Stimulated activated CD8-positive, alpha-beta memory T cell treated with anti-CD3 and anti-CD28 coated beads, Interleukin-4, amount 100 ng/mL, for 4 hours (primary cell): ENCODE measurements at places on chromosomes 4 and X.

DNA sequence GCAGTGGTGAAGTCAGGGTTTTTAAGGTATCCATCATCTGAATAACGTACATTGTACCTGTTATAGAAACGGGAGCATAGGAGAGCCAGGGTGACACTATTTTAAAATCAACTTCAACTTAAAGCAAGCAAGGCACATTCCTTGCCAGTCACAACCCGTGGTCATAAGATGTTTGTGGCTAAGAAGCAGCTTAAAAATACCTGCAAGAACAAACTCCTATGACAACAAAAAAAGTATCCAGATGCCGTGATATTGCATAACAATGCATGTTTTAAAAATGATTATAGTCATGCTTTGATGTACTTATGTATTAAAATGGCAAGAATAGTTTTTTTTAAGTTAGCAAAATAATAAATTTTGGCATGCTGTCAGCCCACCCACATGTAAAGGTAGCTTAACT is 16.5 kb upstream of the SYNPO2 start:
- DNase-seq: no peak

- DNase-seq: no peak
Observed at GRCh38 chrX:125093852-125094251, 225.8 kb upstream of the TEX13C start.

DNA sequence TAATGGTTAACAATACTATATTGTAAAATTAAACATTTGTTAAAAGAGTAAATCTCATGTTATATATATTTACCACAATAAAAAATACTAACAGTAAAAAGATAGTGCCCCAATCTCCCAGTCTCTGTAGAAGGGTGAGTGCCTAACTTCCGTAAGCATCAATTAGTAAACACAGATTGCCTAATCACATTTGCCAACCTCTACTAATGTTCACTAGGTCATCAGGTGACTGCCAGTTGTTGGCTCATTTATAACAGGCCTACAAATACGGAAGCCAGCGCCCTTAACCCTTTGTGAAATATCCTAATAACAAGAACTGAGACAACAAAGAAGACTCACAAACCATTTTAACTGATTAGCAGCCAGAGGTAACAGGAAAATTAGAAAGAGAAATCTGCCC is 345.1 kb downstream of the INPP4B start:
- DNase-seq: no peak

- no peak for DNase-seq
Observed at GRCh38 chr4:5866841-5867813, 25.8 kb downstream of the CRMP1 start.

DNA sequence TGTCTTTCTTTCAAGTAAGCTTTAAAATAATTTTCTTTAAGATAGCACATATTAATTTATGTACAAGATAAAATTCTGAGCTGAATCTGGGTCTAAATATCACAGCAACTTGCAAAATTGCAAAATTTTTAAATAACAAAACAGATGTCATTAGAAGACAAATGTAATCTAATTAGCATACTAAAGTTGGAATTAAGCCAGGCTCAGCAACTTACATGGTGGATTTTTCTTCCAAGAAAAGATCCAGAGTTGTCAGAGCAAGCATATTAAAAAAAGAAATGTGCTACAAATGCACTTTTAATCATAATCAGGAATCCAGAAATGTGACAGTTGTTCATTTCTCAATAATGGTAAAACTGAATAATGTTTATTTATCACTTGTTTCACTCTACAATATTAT is 906.9 kb upstream of the INTU start:
- no peak for DNase-seq

DNA sequence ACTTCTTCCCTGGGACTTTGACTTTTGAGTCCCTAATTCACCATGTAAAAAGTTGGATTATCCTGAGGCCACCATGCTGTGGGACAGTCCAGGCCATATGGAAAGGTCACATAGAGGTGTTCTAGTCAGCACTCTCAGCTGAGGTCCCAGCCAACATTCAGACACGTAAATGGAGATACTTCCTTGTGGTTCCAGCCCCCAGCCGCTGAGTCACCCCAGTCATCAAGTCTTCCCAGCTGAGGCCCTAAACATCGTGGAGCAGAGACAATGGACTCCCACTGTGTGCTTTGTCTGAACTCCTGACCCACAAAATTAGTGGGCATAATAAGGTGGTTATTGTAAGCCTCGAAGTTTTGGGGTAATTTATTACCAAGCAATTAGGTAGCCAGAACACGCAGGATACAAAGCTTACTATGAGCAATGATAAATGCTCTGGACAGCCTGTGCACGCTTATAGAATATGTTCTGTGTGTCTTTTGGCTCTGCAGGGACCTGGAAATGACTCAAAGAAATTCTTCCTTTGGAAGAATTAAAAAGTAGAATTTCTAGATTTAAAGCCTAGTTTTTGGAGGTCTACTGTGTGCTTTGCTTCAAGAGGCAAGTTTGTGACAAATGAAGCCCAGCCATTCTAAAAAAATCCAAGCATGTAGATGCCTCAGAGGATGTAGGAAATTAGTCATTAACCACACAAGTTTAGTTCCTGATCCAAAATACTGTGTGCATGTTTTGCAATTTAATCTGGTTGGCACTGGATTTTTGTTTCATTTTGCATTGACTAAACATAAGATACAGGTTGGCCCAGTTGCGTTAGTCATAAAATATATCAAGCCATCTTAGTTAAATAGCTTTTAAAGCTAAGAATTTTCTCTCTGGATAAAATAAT is 33.2 kb upstream of the SLC9A7 start:
- DNase-seq: no peak

DNA sequence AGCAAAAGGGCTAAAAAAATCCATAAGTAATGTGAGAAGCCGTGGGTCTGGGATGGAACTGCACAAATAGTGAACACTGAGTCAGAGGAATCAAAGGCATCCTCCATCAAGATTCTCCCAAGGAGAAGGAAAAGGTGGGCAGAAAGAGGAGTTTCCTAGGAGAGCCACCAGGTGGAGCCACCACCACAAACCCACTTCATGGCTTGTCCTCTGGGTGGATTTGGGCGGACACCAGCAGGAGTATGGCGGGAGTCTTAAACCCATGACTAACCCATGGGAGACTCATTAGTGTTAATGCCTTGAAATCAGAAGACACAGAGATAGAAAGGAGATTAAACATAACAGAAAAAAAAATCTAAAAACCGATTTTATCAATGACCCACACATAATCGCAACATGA is 147.7 kb downstream of the SH3KBP1 start:
- no peak for DNase-seq

GRCh38 chrX:110803506-110803905 is 7.9 kb upstream of the CHRDL1 start:
- DNase-seq: no peak

DNA sequence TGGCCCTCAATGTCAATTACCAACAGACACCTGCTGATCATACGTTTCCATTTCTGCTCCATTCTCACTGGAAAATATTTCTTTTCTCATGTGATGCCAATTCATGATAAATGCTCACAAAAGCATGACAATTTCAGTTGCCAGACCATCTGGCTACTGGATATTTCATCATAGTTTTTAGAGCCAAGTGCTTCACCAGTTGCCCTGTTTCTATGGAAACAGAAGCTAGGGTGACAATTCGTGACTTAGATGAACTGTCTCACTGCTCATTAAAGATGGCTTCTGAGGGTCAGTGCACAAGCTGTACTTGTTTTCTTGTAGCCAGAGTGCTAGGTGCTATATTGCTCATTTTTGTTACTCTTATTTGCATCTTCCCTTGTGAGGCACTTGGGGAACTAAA is 184.9 kb downstream of the COMMD8 start:
- no peak for DNase-seq

DNA sequence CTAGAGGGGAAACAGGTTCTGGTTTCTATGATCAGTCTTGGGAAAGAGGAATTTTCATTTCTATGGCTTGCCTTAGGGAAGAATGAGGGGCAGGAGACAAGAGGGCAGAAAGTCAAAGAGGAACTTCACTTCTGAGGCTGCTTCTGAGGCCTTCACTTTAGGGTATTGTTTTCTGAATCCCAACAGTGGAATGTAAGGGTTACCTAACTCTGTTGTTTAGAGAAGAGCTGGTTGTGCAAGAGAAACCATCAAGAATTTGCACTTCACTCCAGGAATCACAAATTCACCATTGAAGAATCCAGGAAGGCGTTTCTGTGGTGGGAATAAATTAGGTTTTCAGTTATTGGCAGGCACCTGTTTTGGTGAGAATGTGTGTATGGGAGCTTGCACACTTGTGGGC is 126.7 kb upstream of the AMOT start:
- DNase-seq: no peak

DNA sequence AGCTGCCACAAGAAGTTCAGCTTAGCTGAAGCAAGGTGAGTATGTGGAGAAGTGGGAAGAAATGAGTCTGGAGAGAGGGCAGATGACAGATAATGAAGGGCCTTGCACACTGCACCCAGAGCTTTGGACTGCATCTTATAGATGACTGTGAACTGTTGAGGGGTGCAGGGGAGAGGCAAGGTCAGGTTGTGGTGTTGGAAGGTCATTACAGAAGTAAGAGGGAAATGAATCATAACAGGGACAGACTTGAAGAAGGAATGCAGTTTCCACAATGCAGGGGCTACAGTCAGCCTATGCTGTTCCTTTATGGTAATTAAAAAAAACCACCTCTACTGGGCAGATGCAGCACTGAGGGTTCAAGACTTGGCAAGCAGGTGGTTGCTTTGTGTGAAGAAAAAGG is 4.8 kb upstream of the IGFBP7 start:
- no peak for DNase-seq

- DNase-seq: no peak
Observed at GRCh38 chrX:68462653-68463052, 29.4 kb upstream of the OPHN1 start.

GRCh38 chr4:148044912-148045352 is 313.0 kb downstream of the ARHGAP10 start:
- DNase-seq: no peak

DNA sequence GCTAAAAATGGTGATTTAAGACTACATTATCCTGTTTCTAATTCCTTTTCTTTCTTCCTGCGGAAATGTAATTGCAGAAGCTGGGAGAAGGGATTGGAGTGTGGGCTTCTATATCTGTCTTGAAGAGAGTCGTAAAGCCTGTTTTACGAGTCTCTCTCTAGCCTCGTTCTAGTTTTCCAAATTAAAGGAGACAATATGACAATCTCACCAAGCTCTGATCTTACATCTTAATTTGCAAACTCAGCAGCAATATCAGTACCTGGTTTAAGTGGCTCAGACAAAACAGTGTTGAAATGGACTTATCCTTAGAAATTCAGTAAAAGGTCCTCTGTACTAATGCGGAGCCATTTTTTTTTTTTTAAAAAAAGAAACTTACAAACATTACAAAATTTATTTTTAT is 349.5 kb upstream of the HAND2 start:
- DNase-seq: no peak

- no peak for DNase-seq
Observed at GRCh38 chr4:10107111-10108091, 9.2 kb downstream of the WDR1 start.

- peak; percentile 1 for DNase-seq
Observed at GRCh38 chr4:98260047-98260578, 1.1 kb upstream of the RAP1GDS1 start.

GRCh38 chr4:109699553-109700225 is 3.6 kb downstream of the CASP6 start:
- DNase-seq: no peak

DNA sequence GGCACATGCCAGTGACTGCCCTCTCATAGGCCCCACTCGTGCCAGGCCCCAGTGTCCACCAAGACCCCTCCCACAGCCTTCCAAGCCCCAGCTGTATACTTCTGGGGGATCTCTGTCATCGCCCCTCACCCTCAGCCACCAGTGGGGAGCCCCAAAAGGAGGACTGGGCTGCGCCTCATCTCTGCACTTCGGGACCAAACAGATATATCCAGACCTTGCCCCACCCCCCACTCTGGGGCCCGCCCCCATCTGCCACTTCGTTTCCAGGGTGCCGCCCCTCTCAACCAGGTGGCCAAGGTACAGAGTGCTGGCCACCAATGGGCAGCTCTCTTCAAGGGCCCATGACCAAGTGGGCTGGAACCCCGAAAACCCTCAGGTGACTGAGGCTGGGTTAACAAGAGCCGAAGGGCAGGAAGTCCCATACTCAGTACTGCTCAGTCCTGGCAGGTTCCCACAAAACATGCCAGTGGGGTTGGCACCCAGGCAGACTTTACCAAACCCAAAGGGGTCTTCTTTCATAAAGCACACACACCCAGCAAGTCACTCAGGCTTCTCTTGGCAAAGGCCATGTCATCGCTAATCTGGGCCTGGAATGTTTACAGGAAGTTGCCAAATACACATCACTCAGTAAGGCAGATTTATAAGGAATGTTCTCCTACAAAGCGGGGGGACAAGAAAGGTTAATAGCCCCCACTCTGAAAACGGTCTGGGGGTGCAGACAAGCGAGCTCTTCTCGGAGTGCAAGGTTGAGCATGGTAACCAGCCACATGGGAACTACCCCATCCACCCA is 4.4 kb downstream of the ZFYVE28 start:
- DNase-seq: no peak

- DNase-seq: no peak
Observed at GRCh38 chr4:98542011-98542410, 116.4 kb downstream of the TSPAN5 start.

DNA sequence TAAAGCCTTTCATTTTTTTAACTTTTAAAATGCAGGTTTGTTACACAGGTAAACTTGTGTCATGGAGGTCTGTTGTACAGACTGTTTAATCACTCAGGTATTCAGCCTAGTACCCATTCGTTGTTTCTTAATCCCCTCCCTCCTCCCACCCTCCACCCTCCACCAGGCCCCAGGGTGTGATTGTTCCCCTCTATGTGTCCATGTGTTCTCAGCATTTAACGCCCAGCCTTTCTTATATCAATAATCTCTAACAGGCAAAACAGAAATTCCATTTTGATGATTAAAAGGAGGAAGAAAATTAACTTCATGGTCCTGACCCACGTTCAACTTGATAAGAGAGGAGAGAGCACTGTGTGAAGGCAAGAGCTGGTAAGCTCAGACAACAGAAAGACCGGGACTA is 75.1 kb downstream of the TSPAN5 start:
- DNase-seq: no peak

GRCh38 chr4:100754751-100755150 is 236.9 kb upstream of the EMCN start:
- no peak for DNase-seq

GRCh38 chr4:107599841-107600240 is 120.2 kb downstream of the PAPSS1 start:
- no peak for DNase-seq

- DNase-seq: no peak
Observed at GRCh38 chrX:2705046-2705832, 14.1 kb downstream of the CD99 start.

- no peak for DNase-seq
Observed at GRCh38 chrX:131277543-131278136, 11.5 kb downstream of the IGSF1 start.

DNA sequence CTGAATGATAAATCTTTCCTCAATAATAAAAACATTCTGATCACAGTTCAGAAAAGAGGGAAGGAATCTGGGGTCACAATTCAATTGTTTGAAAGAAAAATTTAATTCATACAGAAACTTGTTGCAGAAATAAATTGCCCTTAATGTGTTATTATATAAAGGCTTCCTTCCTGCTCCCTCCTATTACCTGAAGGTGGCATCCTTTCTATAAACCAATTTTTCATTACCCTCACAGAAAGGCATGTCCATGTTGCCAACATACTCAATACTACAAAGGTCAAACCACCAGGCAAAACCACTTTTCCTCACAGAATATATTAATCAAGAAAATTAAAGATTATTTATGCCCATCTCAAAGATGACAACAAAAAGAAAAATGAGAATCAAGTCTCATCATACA is 194.3 kb upstream of the CT83 start:
- no peak for DNase-seq

GRCh38 chr4:153684971-153685371 is 891 bp downstream of the TLR2 start:
- DNase-seq: no peak

- DNase-seq: no peak
Observed at GRCh38 chr4:46316215-46316614, 73.7 kb downstream of the GABRA2 start.
